ENCODE measurements at places on chromosomes 7 and 10.

GRCh38 chr10:27529010-27529783 is 25.1 kb downstream of the RAB18 start:
- DNase-seq, result no peak

DNA sequence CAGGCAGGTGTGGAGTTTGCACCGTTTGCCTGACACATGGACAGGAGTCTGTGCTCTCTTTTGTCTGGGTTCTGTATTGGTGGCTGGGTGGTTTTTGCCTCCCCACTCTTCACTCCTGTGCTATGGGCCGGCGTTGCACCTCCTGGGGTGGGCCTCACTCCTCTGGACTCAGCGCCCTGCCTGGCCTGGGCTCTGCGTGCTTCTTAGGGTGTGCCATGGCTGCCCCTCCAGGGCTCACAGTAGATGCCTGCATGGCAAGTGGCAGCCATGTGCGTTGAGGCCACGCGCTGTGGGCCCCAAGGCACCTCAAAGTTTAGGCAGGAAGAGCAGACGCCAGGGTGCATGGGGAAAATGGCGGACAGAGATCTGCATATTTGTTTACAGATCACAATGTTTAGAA is 319.8 kb downstream of the ADARB2 start:
- no peak for DNase-seq

DNA sequence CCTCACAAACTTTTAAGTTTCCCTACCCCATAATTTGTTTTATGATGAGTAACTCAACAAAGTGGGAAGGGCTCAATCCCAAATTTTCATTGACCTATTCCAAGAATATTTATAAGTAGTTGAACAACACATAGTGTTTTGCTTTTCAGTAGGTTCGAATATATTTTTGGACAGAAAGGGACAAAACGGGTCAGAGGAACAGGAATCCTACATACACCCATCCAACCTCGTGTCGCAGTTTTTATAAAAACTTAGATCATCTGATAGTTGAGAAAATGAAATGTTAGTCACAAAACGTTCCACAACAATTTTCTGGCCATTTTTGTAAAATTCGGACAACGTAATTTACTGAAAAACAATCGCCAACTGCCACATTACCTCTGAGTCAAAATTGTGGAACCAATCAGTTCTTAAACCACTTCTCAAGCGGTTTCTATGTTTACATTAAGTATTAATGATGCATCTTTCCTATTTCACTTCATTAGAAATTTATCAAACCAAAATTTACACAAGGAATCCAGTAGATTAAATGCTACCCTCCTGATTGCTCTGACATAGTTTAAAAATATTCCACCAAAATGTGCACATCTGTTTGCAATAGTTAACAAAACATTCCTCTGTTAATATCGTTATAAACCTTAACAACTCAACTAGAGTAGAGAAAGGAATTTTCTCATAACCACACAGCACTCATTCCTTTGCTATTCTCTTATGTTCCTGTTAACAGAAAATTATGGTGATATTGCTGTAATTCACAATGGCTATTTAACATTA is 6.3 kb downstream of the WNT16 start:
- DNase-seq, result no peak

GRCh38 chr7:95584769-95585425 is 11.4 kb downstream of the PDK4 start:
- DNase-seq, result no peak

- peak; percentile 17 for DNase-seq
Observed at GRCh38 chr7:136687693-136688322, 180.6 kb upstream of the CHRM2 start.

DNA sequence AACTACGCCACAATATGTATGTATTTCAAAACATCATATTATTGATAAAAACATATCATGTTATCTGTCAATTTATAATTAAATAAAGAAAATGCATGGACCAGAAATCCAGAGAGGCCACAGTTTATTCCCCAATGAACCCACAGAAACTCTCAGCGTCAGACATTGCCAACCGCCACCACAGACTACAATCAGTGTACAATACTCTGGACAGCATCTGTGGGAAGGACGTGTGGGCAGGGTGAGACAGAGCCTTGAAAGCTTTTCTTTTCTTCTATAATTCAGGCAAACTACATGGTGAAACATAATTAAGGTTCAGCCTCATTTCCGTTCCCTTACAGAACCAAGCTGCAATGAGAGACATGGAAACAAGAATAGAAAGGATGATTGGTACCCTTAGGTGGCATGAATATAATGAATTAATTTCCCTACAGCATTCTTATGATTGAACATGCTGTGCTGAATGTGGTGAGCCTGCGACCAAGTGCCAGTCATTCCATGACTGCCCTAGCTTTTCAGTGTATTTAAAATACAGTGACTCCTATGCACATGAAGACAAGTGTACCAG is 909.3 kb downstream of the SORCS1 start:
- DNase-seq, result no peak

DNA sequence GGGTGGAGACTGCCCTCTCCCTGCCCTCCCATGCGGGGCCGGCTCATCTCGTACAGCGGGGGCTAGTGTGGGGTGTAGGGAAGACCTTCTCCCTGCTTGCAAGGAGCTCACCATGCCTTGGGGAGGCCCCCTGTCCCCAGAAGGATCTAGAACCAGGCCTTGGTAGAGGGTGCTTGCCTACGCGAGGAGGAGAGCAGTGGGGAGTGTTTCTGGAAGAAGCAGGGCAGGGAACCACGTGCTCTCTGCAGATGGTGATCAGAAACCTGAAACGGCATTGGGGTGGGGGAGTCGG is 2.7 kb downstream of the MAFK start:
- no peak for DNase-seq

GRCh38 chr10:124903111-124903510 is 38.8 kb upstream of the ZRANB1 start:
- DNase-seq, result no peak

DNA sequence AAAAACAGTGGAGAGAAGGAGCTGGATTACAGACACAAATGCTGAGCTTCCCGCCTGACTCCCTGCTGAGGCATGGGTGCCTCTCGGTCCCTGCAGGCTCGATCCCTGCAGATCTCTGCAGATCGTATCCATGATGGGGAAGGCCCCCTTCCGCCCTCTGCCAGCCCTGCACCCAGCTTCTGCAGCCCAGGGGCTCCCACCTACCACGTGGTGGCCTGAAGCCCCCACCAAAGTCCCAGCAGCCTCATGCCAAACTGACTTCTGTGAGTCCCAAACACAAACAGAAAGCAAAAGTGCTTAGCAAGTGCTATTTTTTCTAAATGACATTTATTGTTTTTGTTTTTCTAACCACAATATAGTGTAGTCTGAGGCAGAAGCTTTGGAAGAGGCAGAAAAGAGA is 127.1 kb upstream of the CHST15 start:
- DNase-seq, result peak; percentile 60

DNA sequence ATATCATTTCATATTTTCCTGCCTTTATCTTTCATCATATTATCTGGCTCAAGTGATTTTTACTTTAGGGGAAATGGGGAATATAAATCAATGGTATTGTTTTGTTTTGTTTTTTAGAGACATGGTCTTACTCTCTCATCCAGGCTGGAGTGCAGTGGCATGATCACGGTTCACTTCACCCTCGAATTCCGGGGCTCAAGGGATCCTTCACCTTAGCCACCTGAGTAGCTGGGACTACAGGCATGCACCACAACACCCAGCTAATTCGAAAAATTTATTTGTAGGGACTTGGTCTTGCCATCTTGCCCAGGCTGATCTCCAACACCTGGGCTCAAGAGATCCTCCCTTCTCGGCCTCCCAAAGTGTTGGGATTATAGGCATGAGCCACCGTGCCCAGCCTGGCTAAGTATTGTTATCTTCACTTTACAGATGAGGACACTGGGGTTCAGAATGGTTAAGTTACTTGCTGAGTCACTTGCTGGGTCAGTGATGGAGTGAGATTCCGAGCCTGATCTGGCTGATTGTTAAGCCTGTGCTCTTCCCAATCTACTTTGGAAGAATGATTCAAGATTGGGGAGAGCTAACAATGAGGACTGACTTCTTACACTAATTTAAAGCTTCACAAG is 3.7 kb upstream of the SLC16A9 start:
- DNase-seq, result no peak

- DNase-seq, result no peak
Observed at GRCh38 chr10:4868357-4868657, 42.3 kb downstream of the AKR1E2 start.

DNA sequence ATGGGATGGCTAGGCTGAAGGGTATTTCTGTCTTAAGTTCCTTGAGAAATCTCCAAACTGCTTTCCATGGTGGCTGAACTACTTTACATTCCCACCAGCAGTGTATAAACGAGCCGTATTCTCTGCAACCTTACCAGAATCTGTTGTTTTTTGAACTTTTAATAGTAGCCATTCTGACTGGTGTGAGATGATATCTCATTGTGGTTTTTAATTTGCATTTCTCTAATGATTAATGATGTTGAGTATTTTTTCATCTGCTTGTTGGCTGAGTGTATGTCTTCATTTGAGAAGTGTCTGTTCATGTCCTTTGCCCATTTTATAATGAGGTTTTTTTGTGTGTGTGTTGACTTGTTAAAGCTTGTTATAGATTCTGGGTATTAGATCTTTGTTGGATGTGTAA is 226.8 kb upstream of the IGFBP3 start:
- no peak for DNase-seq

DNA sequence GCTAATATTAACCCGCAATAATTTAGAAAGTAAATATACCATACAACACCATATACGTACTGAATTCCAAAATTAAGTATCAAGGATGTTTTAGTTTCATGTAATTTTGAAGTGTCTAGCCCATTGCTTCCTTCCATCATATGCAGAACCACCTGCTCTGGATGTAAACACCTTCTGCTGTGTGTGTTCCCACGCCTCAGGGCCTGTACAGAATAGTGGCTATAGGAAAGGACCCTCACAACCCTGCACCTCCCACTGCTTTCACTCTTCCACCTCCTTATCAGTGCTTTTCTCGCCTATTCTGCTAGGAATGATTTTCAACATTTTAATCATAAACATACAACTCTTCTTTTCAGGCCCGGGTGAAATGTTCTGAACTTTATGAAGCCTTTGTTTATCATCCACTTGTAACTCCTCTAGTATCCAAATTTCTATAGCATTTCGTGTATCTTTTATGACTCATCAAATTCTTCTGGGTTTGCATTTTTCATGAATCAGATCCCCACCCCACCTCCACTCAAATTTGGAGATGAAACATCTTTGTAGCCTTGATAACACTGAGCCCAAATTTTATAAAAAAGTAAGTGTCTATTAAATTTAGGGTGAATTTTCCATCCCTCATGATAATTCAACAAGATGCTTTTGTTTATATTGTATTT is 1106.8 kb upstream of the C7orf33 start:
- no peak for DNase-seq

DNA sequence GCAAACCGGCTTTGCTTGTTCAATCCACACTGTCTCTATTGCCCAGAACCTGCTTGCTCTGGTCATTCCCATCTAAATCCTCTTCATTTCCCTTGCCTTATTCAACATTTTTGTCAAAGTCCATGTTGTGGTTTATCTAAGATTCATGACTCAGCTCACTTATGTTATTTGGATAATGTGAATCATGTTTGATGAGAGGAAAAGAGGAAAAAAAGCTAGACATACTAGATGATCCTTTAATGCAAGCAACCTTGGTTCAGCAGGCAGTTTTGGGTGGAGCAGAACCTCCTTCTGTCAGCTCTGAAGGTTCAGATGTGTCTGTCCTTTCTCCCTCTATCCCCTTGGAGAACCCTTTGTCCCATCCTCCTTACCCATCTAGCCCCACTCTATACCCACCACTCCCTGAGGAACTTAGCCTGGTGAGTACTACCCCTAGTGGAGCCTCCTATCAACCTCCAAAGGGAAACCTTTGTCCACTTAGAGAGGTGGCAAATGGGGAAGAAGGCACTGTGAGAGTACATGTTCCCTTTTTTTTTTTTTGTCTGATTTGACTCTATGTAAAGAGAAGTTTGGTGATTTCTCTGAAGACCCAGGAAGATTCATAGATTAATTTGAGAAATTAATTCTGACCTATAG is 2.1 kb upstream of the SAMD9L start:
- DNase-seq, result no peak

DNA sequence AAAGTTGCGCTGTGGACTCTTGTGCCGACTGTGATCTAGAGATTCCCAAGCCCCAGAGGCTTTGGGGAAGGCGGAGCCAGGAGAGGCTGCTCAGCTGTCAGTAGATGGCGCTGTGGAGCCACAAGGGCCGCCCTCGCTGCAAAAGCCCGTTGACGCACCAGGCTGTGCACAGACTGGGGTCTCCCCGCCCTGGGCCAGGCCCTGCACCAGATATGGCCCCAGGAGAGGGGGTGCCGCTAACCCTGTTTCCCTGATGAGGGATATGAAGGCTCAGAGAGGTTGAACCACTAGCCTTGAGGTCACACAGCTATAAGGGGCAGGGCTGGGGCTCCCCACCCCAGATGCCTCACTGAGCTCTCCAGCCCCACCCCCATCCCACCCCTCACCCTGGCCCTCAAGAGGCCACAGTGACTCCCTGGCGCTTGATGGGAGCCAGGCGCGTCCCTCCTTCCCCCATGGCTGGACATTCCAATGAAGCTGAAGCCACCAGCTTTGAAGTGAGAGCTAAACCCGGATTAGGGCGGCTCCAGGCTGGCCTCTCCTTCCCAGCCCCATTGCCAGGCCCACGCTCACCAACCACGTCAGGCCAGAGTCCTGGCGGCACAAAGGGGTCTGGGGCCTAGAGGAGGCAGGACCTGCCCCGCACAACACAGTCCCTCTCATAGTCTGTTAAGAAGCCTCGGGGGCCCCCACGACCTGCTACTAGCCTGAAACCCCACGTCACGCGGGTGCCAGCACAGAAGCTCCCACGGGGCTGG is 26.4 kb downstream of the MYL10 start:
- peak; percentile 85 for DNase-seq

GRCh38 chr7:157944734-157945291 is 608.0 kb downstream of the DNAJB6 start:
- no peak for DNase-seq

DNA sequence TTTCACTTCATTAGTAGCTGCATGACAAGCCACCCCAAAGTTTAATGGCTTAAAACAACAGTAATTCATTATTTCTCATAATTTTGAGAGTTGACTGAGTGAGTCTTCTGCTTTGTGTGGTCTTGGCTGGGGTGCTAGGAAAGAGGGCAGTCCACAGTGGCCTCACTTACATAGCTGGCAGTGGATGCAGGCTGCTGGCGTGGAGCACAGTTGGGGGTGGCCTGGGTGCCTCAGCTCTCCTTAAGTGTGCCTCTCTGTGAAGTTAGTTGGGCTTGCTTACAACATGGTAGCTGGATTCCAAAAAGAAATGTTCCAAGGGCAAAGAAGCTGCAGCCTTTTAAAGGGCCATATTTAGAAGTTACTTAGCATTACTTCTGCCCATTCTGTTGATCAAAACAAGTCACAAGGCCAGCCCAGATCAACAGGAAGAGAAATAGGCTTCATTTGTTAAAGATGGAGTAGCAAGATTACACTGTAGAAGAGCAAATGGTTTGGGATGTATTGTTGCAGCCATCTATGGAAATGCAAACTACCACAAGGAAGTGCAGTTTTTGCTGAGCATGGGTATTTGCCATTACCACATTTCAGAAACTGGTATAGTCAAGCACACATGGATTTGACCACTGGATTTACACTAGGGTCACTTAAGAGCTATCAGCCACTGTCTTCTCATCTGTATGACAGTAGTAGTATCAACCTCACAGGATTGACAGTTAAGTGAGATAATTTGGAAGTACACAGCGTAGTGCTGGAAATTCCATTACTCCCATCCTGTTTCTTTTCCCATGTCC is 33.6 kb downstream of the ZEB1 start:
- DNase-seq, result no peak

GRCh38 chr7:141686670-141687069 is 15.3 kb downstream of the DENND11 start:
- no peak for DNase-seq

Data from GM13976 (cell line).